ENCODE measurements at places on chromosomes 6 and 20.
A peak's percentile ranks its signal among the peaks of the same experiment; 100 is the strongest.

- no peak for DNase-seq
Measured at GRCh38 chr20:15923030-15923776, 650.0 kb downstream of the KIF16B start.

- peak; percentile 31 for DNase-seq
Measured at GRCh38 chr20:5674176-5674660, 76.0 kb upstream of the SHLD1 start.

GRCh38 chr6:4664117-4664626 is 112.0 kb upstream of the CDYL start:
- peak; percentile 56 for DNase-seq

- no peak for DNase-seq
Measured at GRCh38 chr6:168999392-168999791, 254.3 kb downstream of the THBS2 start.

- DNase-seq, result peak; percentile 89
Measured at GRCh38 chr6:3848925-3849605, at the start of gene FAM50B. Gene FAM50B, plus strand, starts transcription at chr6:3849373. Its CDS starts 439 bp downstream, at chr6:3849812.

DNA sequence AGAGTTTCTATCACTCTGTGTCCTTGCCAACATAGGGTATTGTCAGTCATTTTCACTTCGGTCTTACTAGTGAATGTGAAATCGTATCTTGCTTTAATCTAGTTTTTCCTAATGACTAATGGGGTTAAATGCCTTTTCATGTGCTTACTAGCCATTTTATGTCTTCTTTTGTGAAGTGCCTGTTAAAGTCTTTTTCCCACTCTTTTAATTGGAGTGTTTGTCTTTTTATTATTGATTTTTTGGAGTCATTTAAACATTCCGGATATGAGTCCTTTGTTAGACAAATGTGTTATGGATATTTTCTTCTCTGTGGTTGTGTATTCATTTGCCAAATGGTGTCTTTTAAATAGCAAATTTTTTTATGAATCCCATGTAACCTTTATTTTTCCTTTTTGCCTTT is 194.6 kb downstream of the CDH26 start:
- DNase-seq, result no peak

DNA sequence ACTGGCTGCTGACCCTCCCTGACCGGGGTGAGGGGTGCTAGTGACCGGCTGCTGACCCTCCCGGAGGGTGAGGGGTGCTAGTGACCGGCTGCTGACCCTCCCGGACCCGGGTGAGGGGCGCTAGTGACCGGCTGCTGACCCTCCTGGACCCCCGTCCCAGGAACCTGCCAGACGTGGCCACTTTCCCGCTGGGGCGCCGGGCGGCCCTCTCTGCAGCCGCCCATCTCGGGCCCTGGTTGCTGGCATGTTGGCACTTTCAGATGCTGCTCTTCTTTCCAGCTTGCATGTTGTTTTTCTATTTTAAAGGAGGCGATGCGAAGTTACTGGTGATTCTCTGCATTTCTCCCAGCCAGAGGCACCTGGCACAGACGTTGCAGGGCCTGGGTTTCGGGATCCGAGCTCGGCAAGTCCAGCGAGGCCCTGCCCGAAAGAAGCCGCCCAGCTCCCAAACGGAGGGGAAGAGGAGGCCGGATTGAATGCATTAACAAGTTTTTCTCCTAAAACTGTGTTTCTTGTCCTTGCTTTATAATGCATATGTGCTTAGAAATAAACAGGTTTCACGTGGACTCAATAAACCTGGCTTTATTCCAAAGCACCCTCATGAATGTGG is 34.4 kb downstream of the FRMD1 start:
- no peak for DNase-seq

DNA sequence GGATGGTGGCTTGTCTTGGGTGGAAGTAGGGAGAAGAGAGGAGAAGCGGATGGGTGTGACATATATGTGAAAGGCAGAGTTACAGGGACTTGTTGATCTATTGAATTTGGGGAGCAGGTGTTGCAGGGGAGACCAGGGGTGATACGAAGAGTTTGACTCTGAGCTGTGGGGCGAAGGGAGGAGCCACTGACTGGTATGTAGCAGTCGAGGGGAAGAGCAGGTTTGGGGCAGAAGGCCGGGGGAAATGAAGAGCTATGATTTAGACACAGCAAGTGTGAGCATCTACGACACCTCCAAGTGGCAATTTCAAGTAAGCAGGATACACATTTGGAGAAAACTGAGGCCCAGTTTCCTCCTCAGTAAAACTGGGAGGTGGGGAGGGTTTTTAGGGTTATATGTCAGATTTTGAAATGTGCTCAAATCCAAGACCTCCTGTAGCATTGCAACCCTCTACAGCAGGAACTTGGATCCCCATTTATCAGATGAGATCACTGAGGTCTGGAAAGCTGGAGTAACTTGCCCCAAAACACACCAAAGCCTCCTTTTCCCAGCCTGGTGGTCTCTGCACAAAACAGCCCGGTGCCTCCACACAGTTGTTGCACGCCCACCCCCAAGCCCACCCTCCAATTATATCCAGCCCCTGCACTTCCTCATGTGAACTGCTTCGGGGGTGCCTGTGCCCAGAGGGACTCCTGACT is 137.8 kb downstream of the PREX1 start:
- no peak for DNase-seq

- no peak for DNase-seq
Measured at GRCh38 chr6:108760126-108761050, 87.8 kb upstream of the ARMC2 start.

DNA sequence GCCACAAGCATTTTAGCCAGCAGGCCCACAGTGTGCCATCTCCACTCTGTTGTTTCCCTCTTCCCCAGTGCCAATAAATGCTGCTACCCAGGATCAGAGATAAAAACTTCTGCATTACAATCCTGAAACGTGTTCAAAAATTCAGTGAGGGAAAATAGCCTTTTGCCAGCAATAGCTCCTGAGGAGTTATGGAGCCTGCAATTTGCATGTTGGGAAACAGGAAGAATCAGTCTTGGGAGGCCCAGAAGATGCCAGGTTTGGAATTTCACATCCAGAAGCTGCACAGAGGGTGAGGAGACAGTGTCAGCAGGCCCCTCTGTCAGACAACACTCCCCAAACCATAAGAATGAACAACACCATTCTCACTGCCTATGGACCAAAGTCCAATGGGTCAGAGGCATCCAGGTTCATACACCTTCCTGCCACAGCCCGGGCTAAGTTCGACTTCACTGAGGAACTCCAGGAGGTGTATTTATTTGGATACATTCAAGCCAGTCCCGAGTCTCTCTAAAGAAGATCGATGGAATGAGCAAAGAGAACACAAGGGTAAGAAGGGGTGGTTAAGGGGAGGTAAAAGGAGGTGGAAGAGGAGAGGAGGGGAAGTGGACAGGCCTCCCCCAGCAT is 20.8 kb downstream of the RRBP1 start:
- DNase-seq, result no peak

DNA sequence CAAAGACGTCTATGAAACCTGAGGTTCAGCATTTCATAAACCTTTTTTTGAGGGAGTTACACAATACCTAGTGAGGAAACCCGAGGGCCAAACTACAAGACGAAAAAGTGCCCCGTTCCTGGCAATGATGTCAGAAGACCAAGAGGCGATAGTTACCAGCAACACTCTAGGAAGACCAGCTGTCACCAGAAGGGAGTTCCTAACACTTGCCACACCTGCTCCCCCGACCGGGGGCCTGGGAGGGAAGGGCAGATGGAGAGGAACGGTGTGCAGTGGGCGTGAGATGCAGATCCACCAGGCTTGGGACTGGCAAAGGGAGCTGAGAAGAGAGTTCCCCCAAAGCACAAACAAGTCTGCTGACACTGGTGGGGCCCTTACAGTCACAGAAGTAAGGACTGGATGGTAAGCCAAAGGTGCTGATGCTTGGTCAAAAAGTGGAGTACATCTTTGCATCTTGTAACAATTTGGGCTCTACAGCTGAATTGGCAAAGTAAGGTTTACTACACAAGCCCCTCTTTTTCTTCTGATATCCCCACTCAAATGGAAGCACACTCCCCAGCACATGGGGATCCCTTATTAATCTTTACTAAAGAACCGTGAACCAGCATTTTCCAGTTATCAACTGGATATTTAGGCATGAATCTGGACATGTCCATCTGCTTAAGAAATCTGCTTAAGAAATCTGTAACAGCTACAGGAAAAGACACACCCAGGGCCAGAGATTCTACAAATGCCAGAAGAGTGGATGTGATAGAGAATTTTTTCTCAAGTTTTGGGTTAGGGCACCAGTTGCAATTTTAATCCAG is 38.5 kb downstream of the PANK2 start:
- DNase-seq, result no peak

DNA sequence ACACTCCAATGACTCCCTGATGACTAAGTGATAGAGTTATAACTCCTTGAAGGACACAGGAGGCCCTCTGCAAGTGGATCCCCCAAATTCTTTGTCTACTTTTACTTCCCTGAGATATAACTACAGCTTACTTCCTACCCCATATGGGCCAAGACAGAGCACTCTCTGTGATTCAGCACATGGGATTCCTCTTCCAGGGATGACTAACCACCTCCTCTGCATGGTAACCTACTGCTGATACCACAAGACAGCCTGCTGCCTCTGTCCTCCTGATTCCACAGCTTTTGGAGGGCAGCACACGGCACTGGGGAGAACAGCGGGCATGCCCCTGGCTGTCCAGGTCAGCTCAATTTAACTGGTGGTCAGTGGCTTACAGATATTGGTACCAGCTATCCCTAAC is 675.7 kb upstream of the AGPAT4 start:
- DNase-seq, result no peak

- DNase-seq, result no peak
Measured at GRCh38 chr20:38266426-38266825, 5.9 kb upstream of the KIAA1755 start.

DNA sequence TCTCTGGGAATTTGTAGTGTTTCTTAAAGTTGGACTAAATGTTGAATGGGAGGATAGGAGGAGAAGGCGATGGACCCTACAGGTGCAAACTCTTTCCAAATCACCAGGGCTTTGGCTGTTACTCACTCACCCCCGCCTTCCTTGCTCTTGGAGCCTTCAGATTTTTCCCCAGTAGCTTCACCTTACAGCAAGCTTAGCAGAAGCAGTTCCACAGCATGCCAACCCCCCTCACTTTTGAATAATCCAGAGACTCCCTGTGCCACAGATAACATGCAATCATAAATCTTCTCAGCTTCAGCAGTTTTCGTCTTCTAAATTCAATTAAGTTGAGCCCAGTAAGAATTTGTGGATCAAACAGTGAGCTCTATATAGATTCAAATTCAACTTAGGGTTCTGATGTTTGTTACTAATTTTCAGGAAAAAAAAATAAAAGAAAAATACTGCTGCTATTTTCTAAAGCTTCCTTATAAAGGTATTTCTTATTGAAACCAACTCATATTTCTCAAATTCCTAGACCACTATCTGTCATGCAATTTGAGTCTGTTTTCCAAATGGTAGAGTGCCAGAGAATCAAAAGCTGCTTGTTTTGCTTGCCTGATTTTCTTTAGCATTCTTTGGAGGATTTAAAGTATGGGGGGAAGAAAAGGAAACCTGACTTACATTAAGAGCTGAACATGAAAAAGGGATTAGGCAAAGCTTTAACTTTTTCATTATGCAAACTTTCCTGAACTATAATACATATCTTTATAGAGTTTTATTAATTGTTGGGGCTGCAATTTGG is 166.4 kb downstream of the EYA4 start:
- no peak for DNase-seq

GRCh38 chr20:46114449-46114848 is 3.7 kb upstream of the CD40 start:
- no peak for DNase-seq

GRCh38 chr6:152648105-152648504 is 10.9 kb upstream of the SYNE1 start:
- DNase-seq, result no peak

DNA sequence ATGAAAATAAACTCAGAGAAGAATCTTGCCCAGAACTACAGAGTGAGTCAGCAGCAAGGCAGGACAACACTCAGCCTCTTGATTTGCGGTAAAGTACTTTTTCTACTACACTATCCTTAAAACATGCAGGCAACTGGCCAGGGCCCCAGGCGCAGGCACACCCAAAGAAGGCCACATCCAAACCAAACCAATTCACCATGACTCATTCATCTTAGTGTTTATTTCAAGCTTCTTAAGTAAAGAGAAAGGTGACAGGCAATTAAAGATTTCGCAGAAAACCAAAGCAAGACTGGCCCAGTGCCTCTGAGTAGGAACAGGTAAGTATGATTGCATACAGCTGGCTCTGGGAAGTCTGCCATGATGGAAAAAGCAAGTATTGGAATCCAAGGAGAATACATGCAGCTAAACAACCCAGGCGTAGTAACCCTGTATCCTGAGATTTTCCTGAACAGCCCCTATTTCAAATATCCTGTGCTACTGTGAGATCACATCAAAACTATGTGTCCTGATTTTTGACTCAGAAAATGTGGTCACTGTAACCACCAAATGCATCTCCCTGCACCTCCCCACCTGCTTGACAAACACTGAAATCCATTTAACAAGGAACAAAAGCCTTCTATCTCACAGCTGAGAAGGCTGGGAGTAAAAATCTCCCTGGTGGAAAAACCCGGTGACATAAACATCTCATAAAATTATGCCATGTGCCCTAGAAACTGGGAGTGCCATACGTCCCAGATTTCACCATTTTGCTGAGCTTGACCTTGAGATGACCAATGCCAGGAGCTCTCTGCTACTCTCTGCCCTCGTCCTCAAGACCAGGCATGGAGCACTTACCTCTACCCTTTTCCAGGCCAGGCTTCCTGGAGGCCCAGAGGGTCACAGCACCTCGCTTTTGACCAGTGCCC is 12.4 kb downstream of the WFDC3 start:
- no peak for DNase-seq

DNA sequence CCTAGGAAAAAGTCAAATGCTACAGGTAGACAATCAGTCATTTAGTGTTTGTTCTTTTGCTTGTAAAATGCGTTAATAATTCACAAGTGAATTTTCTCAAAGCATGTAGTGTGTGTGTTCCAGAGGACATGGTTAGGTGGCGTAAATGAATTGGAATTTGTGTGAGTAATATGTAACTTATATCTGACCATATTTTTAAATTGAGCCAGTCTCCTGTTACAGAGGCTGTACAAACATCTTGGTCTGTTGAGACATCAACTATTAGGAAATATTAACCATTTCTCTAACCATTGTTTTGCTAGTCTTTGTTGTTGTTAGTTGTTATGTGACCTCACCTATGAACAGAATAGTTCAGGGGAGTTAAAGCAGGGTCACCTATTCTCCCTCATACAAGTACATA is 22.7 kb downstream of the MCM8 start:
- no peak for DNase-seq

DNA sequence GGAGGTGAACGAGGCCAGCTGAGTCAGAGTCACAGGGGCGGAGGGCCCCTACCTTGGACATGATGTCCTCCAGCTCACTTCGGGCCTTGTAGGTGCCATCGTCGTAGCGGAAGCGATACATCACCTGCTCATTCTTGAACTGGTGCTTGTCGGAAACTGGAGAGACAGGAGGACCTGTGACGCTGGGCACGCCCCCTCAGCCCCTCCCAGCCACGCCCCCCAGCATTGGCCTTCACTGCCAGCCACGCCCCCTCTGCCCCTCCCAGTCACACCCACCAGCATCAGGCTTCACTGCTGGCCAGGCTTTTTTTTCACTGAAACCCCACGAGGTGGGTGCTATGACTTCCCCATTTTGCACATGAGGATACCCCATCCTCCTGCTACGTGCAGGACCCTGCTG is 148.2 kb downstream of the PREX1 start:
- DNase-seq, result no peak

Data from globus pallidus (tissue), 1 donor.